ENCODE measurements at places on chromosomes 11 and 22.

DNA sequence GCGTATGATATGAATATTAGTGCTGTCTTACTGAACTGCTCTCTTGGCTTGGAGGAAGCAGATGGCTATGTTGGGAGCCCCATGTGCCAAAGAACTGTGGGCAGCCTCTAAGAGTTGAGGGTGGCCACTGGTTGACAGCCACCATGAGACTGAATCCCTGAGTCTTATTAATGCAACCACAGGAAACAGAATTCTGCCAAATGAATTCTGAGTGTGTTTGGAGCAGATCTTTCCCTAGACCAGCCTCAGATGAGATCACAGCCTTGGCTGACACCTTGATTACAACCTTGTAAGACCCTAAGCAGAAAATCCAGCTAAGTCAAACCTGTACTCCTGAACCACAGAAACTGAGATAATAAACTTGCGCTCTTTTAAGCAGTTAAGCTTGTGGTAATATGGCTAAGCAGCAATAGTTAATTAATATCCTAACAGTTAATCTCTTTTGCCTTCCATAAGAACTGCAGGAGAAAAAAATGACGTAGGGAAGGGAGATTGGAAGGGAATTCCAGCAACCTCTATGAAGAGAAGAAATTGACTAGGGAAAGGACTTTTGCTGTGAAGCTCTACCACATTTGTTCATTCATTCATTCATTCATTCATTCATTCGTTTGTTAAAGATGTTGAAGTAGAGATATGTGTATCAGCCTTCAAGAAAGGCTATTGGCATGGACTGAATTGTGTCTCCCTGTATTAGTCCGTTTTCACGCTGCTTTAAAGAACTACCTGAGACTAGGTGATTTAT is 26.8 kb downstream of the ADM start:
- no peak for DNase-seq

- no peak for DNase-seq
Observed at GRCh38 chr11:128757235-128757711, 63.4 kb downstream of the FLI1 start.

DNA sequence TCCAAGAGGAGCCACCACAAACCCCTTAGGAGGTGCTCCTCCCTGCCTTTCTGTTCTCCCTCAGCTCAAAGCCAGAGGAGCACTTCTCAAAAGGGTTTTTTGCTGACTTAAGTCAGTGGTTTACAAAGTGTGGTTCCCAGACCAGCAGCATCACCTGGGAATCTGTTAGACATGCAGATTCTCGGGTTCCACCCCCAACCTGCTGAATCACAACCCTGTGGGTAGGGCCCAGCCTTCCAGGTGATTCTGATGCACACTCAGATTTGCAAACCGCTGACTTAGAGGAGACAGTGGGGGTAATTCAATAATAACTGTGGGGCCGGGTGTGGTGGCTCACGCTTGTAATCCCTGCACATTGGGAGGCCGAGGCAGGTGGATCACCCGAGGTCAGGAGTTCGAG is 22.8 kb downstream of the CREB3L1 start:
- DNase-seq = no peak

DNA sequence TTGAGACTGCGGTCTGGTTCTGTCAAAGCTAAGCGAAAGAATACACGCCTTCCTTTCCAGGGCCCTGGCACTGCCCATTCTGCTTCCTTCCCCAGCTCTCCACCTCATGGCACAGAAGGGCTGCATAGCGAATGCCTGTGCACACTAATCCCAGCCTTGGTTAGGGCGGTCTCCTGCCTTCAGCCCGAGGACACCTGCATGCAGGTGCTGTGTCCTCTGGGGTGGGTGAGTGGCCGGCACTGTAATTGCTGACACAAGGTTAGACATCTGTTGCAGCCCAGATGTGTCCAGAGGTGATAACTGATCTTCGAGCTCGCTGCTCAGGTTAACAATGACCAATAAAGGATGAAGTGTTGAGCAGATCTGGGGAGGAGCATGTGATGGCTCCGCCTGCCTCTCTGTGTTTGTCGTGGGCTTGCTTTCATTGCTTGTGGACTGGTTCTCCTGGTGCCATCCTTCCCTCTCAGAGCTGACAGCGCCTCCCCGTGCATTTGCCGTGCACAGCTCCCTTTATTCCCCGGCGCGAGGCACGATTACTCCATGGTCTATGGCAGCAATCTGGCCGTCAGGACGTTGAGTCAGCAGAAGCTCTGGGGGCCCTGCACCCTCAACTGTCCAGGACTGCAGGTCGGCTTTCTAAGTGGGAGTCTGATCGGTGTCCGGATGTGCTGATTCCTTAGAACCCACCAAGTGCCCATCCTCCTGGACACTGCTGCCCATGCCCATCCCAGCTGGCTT is 1088.2 kb downstream of the BRD1 start:
- no peak for DNase-seq

DNA sequence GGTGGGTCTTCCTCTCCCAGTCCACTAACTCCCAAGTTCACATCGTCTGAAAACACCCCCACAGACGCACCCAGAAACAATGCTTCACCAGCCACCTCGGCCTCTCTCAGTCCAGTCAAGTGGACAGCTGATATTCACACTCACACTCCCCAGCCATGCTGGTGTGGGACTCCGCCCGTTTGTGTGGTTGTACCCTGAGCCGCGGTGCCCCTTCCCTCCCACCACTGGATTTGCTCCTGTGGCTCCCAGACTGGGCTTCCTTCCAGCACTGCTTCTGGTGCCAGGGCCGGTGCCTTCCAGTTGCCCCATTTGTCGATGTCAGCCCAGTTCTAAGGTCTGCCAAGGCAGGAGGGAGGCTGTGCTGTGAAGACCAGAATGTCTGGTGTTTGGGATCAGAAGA is 37.9 kb upstream of the PLET1 start:
- no peak for DNase-seq

Data from GM04504 (cell line).